ENCODE measurements at places on chromosomes 2 and 18.

DNA sequence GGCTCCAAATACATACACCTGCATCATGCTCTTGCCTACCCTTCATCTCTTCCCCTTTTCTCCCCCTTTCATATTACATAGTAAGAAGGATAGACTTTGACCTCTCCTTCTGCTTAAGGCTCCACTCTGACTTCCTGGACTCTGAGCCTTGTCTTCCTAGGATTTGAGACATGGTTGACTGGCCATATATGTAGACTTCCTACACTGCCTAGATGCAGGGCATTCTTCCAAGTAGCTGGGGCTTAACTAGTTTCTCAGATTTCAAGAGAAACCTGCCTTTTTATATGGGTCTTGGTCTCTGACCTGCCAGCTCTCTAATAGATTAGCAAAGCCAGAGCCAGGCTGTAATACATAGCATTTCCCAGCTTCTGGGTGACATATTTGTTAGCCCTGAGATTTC is 35.4 kb upstream of the CYP26B1 start:
- no peak for DNase-seq

- DNase-seq, result no peak
Observed at GRCh38 chr18:22311301-22311700, 106.4 kb downstream of the CTAGE1 start.

- no peak for DNase-seq
Observed at GRCh38 chr2:118774458-118775133, 72.9 kb downstream of the EN1 start.

- no peak for DNase-seq
Observed at GRCh38 chr2:232892843-232893242, 22.8 kb downstream of the SNORC start.

DNA sequence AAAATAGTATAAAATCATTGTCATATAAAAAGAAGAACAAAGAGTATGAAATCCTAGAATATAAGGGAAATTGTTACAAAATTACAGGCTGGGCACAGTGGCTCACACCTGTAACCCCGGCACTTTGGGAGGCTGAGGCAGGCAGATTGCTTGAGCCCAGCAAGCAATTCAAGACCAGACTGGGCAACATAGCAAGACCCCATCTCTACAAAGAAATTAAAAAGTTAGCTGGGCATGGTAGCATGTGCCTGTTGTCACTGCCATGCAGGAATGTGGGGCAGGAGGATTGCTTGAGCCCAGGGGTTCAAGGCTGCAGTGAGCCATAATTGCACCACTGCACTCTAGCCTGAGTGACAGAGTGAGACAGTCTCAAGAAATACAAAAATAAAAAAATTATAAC is 44.8 kb downstream of the NAPG start:
- no peak for DNase-seq

DNA sequence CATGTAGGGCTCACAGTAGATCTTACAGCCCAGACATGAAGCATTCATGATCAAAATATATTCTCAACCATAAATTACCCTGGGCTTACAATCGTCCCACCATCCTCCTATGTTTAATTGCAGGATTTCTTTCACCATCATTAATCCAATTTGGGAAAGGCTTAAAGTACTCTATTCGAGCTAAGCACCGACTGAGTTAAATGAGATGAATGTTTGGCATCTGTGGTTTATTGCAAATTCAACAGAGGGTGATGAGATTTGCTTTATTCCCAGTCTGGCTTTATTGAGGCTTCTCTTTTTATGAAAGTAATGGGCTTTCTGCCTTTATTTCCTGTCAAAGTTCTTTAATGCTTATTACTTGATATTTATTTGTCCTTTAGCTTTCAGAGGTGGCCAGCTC is 159.0 kb downstream of the METTL4 start:
- DNase-seq, result no peak

GRCh38 chr2:45412754-45413379 is 198.2 kb downstream of the SRBD1 start:
- no peak for DNase-seq

- DNase-seq, result no peak
Observed at GRCh38 chr2:5937851-5938565, 245.8 kb downstream of the SOX11 start.

GRCh38 chr2:16629044-16629443 is 36.6 kb downstream of the CYRIA start:
- DNase-seq, result no peak

- DNase-seq, result no peak
Observed at GRCh38 chr2:215729985-215730620, 283.2 kb downstream of the MREG start.

DNA sequence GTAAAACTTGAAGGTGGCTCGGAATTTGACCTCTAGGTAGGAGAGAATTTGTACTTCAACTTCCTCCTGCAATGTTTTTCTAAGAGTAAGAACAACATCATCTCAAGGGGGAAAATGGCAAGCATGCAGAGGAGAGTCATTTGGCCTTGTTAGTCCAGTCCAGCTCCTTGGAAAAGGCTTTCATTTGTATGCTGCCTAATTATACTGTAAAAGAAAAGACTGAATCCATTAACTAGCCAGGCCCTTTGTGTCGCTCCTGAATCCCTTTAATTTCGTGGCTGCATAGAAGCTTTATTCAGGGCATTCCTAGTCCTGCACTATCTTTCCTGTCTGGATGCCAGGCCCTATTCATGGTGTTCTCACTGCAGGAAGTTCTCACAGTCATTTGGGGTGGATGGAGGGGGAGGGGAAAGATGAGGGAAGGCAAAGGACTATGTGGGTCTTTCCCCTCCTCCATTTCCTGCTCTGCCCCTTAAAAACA is 36.0 kb downstream of the PHLPP1 start:
- no peak for DNase-seq

DNA sequence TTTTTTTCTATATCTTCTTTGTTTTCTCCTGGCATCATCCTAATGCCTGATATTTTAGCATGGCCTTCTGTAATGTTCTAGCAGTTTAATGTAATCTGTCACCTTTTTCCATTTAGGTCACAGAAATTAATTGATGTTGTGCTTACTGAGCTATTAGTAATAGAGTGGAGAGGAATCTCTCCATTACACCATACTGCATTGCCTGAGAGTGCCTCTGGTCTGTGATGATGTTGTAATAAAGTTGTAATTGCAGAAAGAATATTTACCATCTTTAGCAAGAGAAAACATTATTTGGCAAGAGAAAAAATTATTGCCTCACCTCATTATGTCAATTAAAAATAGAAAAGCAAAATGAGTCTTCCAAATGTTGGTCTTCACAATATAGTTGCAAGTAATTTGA is 213.2 kb downstream of the KCNJ3 start:
- DNase-seq, result no peak

DNA sequence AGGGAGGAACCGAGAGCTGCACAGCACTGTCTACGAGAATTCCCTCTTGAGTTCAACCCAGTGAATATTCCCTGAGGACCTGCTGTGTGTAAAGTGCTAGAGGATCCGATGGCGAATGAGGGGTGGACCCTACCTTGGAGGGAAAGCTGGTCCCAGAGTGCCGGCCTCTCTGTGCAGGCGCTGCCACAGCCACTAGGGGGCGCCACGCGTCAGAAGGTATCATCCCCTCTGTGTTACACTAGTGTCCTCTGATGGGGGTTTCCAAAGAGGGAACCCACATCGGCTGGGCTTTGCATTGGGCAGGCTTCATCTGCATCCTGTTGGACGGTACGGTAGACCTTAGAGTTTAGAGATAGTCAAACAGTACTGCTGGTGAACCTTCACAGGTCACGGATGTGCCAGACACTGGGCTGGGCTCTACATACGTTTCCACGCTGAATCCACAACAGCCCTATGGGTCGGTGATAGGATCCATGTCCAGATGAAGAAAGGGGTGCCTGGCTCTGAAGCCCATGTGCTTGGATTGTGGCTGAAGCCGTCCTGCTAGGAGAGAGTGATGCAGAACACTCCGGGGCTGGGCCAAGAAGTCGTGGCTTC is 39.0 kb downstream of the COA5 start:
- DNase-seq, result peak; percentile 38

DNA sequence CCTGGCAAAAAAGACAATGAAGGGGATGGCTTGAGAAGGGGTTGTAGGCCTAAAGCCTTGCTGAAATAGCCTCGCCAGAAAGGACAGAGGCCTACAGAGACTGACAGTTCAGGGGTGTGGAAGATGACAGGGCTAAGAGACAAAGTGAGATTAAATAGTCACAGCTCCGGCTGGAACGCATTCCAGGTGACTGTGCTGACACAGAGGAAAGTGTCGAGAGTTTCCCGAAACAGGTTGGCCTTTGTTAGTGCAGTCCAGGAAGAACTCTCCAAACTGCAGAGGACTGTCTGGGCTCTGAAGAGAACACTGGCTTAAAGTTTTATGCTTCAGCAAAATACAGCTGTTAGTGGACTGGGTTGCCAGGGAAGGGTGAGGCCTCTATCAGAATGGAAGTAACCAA is 52.8 kb downstream of the METTL4 start:
- DNase-seq, result no peak

- DNase-seq, result no peak
Observed at GRCh38 chr2:76556018-76556417, 845.3 kb upstream of the GCFC2 start.

DNA sequence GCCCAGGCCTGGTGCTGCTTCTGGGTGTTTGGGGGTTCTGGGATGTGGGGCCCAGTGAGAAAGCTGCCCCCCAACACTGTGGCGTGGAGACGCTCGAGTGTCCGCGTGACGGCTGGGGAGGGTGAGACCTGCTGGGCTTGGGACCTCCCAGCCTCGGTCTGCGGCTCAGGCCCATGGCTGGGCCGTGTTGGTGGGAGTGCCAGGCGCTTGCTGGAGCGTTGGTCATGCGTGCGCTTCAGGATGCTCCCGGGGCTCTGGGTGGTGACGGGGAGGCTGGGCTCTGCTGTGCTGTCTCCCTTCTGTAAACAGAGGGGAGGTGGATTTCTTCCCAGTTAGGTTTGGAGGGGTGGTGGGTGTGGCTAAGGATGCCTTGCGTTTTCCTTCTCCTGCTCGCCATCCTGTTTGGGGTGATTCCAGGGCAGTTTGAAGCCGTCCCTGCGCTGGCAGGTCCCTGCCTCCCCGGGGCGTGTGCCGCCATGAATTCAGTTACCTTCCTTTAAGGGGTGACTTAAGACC is 606 bp downstream of the GAL3ST2 start:
- no peak for DNase-seq

- DNase-seq, result no peak
Observed at GRCh38 chr18:25230658-25231326, 121.2 kb downstream of the ZNF521 start.

GRCh38 chr2:3423492-3424170 is 44.1 kb downstream of the TRAPPC12 start:
- peak; percentile 63 for DNase-seq

- no peak for DNase-seq
Observed at GRCh38 chr2:18708203-18708715, 118.9 kb upstream of the NT5C1B start.

DNA sequence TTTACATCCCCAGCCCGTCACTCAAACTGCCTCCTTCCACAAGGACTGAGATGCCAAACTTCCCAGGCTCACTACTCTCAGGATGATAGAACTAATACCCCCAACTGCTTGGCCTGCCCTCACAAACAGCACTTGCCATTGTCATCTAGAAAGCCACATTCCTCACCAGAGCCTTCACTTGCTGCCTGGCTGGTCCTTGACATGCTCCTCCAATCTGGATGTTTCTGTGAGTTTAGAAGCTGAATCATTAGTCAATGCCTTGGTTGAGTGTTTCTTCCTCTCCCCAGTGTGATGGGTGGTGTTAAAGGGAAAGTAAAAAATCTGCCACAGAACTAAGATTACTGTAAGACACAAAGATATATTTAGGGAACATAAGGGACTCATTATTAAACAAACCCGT is 52.5 kb downstream of the MARCHF4 start:
- no peak for DNase-seq

DNA sequence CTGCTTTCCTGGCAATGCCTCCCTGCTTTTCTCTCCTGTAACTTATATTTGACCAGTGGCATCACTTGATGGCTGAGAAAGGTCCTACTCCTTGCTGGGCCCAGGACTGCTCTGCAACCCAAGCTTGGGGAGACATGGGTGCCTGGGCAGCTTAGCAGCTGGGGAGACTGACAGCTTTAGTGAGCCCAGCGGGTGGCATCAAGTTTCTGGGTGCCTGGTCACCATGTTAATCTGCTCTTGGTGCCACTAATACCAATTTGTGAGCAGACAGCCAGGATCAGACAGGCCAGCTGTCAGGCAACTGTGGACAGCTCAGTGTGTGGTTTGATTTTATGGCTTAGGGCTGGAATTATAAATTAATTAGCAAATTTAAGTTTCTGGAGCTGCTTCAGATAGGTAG is 144.8 kb upstream of the GLI2 start:
- DNase-seq, result no peak

DNA sequence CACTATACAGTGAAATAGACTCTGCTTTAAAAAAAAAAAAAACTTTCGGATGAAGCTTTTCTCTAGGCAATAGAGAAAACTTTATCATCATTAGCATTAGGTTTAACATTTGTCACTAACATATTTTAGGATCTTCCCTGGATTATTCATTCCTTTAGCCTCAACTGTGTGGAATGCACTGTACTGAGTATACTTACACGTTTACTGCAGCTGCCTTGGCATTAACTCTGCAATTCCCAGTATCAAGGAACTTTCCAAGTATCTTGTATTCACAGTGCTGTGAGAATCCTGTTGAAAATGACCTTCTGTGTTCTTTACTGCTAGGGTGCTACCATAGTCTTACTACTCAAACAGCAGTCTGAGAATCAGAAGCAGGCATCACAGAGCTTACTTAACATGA is 328.2 kb upstream of the COL3A1 start:
- no peak for DNase-seq

DNA sequence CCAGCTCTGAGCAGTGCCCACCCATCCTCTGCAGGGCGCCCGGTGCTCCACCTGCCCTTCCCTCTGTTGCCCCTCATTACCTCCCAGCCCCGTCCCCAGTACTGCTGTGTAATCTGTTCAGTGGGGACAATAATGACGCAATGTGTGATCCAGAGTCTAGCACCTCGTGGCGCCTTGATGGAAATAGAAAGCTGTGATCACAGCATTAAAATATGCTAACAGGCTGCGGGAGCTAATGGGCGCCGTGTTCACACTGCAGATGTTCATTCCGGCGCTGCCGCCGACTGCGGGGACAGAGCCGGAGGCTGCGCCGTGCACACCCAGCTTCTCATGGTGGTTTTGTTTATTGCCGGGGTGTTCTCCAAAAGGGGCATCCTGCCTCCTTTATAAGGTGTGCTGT is 235.2 kb downstream of the LDLRAD4 start:
- DNase-seq, result no peak

GRCh38 chr2:207282916-207283315 is 117.2 kb upstream of the KLF7 start:
- DNase-seq, result no peak

DNA sequence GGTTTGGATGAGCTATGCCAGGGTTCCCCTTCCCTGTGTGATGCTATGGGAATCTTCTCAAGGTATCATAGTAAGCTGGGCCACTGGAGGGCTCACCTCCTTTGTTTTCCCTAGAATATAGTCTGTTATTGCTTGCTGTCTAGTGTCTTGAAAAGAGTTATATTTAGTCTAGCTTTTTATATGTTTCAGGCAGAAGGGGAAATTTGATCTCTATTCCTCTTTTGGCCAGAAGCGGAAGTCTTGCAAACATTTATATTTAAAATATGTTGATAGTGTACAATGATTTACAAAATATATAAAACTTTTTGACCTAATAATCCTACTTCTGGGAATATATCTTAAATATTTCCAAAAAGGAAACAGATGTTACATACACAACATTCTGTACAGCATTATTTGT is 260.7 kb downstream of the FHOD3 start:
- no peak for DNase-seq
